Skin of body (tissue), 3 donors: ENCODE measurements at places on chromosomes 3 and 15. TPM values are rescaled to one million over a fixed set of nuclear protein-coding genes. Genes with fewer than 3 reads are reported as not detected.

DNA sequence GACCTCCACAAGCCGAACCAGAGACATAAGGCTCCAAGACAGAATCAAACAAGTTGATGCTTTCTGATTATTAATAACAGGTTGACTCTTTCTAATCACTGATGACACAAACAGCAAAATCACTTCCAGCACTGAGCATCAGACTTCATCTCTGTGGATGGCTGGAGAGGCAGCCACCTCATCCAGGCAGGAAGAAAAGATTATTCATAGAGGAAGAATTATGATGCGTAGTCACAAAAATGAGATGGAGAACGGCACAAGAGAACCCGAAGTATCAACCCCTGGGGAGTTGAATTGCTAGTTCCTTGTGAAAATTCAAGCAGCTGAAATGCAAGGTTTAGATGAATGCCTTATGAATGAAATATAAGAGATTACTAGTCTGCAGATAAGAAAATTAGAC lies 49.9 kb upstream of the LMCD1 start:
- DNase-seq: no peak

- no peak for DNase-seq
These were observed 44.4 kb downstream of the PCOLCE2 start for GRCh38 chr3:142844339-142844977.

DNA sequence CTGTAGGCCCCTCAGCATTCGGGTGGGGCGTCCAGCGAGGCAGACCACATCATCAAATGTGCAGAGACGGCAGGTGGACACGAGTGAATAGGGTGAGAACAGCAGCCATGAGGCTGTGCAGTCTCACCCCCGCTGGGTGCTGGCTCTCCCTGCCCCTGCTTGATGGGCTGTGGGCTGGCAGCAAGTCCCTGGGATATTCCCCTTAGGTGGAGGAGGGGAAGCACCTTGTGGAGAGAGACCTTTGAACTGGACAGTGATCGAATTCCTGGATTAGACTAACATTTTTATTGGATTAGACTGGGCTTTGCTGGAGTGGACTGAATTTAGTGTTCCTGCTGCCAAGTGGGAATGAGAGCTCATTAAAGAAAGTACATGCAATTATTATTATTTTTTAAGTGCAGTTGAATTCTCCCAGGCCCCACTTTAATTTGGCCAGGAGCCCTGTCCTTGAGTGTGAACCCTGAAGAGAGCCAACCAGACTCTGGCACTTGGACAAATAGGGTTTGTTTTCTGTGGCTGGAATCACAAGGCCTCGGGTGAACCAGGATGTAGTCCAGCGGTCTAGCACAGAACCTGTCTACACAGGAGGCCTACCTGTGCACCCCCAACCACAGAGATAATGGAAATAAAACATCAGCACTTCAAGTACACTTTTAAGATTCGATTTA lies 193.1 kb downstream of the ABHD5 start:
- DNase-seq: no peak

DNA sequence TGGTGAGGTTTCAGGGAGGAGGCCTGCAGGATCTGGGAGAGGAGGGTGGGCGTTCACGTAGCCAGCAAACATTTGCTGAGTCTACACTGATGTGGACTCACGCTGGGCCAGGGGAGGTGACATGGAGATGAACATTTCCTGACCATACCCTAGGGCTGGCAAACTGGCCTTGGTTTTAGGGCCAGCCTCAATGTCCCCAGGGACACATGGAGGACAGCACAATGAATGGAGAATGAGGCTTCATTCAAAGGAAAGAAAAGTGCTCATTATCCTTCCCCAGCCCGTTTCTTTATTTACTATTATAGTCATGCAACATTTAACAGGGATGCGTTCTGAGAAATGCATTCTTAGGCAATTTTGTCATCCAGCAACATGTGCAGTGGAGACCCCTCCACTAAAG lies 26.8 kb downstream of the ACAN start:
- DNase-seq: no peak

- DNase-seq: no peak
These were observed 29.8 kb downstream of the SPICE1 start for GRCh38 chr3:113485161-113485609.

DNA sequence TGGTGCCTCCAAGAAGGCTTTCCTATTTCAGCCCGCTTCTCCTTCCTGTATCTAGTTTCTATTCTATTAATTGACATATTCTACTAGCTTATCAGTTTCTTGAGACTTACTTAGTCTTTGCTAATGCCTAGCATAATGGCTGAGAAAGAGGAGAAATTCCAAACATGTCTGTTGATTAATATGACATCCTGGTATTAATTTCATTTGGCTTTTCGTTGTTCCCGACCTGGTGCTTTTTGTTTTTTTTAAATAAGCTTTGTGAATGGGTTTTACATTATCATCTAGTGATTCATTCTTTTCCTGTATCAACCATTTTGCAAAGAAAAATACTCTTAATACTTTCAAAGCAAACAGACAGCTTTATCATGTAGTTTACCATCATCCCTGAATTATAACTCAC lies 13.1 kb downstream of the WDR53 start:
- DNase-seq: no peak

DNAJA4 gene
- 26.8 TPM for total RNA-seq

MUC4 gene
- 0.30 TPM for total RNA-seq

EAF2 gene
- total RNA-seq: 10.0 TPM

CXCR6 gene
- total RNA-seq: 0.39 TPM
